Esophagus squamous epithelium (tissue), 5 donors: ENCODE measurements at places on chromosomes 5 and 9.

GRCh38 chr5:87282269-87282668 lies 14.6 kb downstream of the RASA1 start:
- H3K27ac ChIP-seq: no peak overlapping the region
- peaks cover 2% of the 10 kb centered on the region for H3K4me1 ChIP-seq
- no peaks in the 10 kb centered on the region for H3K27me3 ChIP-seq
- H3K4me3 ChIP-seq: no peak overlapping the region
- H3K36me3 ChIP-seq: no peaks in the 10 kb centered on the region
- DNase-seq: no peak

GRCh38 chr9:116124472-116125040 lies 29.0 kb upstream of the PAPPA start:
- no peaks in the 10 kb centered on the region for H3K36me3 ChIP-seq
- no peak for DNase-seq
- H3K27me3 ChIP-seq: no peaks in the 10 kb centered on the region
- H3K27ac ChIP-seq: peak overlapping the region; percentile 71
- H3K4me1 ChIP-seq: no peaks in the 10 kb centered on the region
- no peak overlapping the region for H3K4me3 ChIP-seq

DNA sequence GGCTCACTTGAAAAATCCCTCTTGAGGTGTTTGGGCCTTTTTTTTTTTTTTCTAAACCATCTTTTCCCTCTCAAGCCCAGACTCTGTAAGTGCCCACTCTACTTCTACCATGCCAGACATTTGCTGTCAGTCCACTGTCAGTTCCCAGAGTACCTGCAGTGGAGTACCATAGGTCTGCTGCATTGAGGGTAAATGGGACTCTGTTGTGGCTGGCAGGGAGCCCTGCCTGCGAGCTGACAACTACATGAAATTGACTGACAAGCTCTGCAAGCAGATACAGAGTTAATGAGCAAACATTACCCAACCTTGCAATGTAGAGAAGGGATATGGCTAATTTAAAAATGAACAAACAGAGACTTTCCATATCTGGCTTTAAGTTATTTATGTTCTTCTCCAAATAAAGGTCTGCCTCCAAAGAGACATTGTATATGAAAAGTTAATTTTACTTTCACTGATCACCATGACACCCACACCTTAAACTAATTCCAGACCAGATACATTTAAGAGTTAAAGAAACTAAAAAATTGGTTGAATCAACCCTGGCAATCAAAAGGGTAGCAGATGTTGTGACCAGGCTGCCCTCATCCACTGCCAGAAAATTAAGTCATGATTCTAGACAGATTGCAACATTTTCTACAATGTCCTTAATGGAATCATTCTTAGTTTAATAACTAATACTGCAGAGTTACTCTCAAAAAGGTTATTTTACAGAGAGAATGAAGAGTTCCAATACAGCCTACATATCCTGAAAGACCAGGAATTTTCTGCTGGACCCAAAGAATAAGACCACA lies 100.4 kb upstream of the PAM start:
- no peaks in the 10 kb centered on the region for H3K27me3 ChIP-seq
- DNase-seq: no peak
- no peak overlapping the region for H3K4me3 ChIP-seq
- H3K4me1 ChIP-seq: no peaks in the 10 kb centered on the region
- H3K27ac ChIP-seq: no peak overlapping the region

GRCh38 chr5:131628990-131629389 lies 6.0 kb downstream of the RAPGEF6 start:
- no peaks in the 10 kb centered on the region for H3K27me3 ChIP-seq
- H3K4me3 ChIP-seq: no peak overlapping the region
- H3K27ac ChIP-seq: no peak overlapping the region
- H3K36me3 ChIP-seq: no peaks in the 10 kb centered on the region

- no peaks in the 10 kb centered on the region for H3K4me1 ChIP-seq
- no peak overlapping the region for H3K27ac ChIP-seq
- H3K4me3 ChIP-seq: no peak overlapping the region
- no peaks in the 10 kb centered on the region for H3K27me3 ChIP-seq
- no peak for DNase-seq
Observed at GRCh38 chr5:17734011-17734410, 99.8 kb downstream of the TAF11L14 start.

GRCh38 chr5:178418471-178419010 lies 171.7 kb downstream of the COL23A1 start:
- H3K36me3 ChIP-seq: no peaks in the 10 kb centered on the region
- no peaks in the 10 kb centered on the region for H3K4me1 ChIP-seq
- H3K4me3 ChIP-seq: no peak overlapping the region
- no peak overlapping the region for H3K27ac ChIP-seq
- H3K27me3 ChIP-seq: no peaks in the 10 kb centered on the region

DNA sequence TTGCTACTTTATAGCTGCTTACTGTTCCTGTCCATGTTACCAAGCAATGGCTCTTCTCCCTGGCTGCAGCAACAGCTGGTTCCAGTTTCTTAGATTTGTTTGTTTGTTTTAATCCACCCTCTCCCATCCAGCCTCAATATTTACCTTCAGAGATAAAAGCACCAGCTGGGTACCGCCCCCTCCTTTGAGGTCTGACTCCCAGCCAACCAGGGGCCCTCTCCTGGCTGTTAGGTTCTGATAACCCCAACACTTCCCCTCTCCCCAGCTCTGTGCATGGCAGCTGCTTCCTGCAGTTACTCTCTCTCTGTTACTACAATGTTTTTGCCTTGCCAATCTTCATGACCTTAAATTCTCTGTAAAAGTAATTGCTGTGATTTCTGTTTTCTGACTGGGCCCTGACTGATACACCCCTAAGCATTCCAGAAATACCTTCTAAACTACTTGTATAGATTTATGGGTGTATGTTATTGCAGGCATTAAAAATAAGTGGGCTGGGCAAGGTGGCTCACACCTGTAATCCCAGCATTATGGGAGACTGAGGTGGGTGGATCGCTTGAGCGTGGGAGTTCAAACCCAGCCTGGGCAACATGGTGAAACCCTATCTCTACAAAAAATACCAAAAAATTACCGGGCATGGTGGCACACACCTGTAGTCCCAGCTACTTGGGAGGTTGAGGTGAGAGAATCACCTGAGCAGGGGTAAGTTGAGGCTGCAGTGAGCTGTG lies 2.6 kb upstream of the GCNT1 start:
- no peaks in the 10 kb centered on the region for H3K36me3 ChIP-seq
- H3K27ac ChIP-seq: no peak overlapping the region
- H3K4me1 ChIP-seq: no peaks in the 10 kb centered on the region
- no peaks in the 10 kb centered on the region for H3K27me3 ChIP-seq
- no peak for DNase-seq

GRCh38 chr5:59591162-59591561 lies 302.4 kb downstream of the PDE4D start:
- H3K36me3 ChIP-seq: no peaks in the 10 kb centered on the region
- H3K27ac ChIP-seq: no peak overlapping the region
- H3K27me3 ChIP-seq: no peaks in the 10 kb centered on the region

- H3K4me1 ChIP-seq: no peaks in the 10 kb centered on the region
- H3K4me3 ChIP-seq: no peak overlapping the region
- H3K27ac ChIP-seq: no peak overlapping the region
- H3K36me3 ChIP-seq: peaks cover 6% of the 10 kb centered on the region
Observed at GRCh38 chr9:35398651-35399335, 91.1 kb upstream of the RUSC2 start.
